ENCODE measurements at places on chromosomes 16 and 17.

DNA sequence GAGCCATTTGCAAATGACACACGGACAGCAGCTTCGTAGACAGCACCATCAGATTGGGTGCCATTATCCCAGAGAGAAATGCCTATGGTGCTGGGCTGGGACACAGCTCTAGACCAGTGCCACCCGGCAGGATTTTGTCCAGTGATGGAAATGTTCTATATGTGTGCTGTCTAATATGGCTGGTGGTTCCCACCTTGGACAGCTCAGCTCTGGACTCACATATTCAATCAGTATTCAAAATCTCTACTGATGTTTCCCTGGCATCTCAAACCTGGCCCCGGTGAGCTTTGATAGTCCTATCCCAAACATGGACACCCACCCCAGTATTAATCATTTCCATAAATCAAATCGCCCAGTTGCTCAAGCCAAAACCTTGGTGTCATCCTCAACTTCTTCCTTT lies 23.0 kb downstream of the FA2H start:
- no peak for DNase-seq

DNA sequence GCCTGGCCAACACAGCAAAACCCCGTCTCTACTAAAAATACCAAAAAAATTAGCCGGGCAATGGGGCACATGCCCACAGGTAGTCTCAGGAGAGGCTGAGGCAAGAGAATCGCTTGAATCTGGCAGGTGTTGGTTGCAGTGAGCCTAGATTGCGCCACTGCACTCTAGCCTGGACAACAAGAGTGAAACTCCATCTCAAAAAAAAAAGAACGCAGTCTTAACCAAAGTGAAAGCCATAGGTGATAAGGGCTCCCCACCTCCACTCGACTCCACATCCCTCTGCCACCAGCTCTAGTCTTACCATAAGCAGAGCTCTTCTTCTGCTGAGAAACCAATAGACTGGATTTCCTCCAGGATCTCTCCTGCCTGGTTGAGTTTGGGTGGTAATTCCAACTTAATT lies 266.0 kb downstream of the PHKB start:
- DNase-seq, result no peak

DNA sequence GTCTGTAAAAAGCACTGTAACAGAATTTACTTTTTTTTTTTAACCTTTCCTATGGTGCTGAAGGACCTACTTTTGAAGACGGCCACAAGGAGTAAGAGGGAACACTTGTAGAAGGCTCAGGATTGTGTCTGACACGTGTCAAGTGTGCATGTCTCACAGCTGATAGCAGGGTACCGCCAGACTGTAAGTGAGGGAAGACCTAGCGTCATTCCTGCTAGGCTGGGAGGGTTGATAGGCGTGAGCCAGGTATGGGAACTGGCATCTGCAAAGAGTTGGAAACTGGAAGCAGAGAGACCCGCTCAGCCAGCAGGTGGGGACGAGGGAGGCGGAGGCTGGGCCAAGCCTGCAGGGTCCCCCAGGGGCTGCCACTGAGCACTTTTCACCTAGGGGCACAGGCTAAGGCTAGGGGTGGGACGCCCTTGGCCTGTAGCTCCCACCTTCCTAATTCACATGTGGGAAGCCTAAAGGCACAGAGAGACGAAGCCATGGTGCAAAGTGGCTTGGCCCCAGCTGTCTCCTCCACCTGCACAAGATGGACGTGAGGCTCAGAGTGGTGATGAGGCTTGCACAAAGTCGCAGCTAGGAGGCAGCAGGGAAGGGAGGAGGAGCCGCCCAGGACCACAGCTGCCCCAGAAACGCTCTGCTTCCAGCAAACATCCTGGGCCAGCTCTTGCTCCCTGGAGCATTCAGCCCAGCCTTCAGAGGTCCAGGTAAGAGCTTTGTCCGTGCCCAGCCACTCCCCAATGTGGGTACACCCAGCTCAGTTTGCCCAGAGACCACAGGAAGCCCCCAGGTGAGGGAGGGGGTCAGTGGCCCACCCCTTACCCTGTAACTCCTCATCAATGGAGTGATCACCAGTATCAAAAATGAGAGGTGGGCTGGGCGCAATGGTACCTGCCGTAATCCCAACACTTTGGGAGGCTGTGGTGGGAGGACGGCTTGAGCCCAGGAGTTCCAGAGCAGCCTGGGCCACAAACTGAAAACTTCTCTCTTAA lies 18.9 kb downstream of the VASN start:
- DNase-seq, result no peak

- no peak for DNase-seq
Measured at GRCh38 chr16:87604634-87605111, 2.4 kb downstream of the JPH3 start.

- DNase-seq, result no peak
Measured at GRCh38 chr17:47993964-47994363, 23.1 kb downstream of the CDK5RAP3 start.

Measured in GM18507 (cell line).